ENCODE measurements at places on chromosomes 6 and 20. TPM values are rescaled to one million over a fixed set of nuclear protein-coding genes. Genes with fewer than 3 reads are reported as not detected.

GRCh38 chr6:131163886-131164285 is 28.6 kb downstream of the AKAP7 start:
- no peak for DNase-seq

Gene KIF25
- not detected for total RNA-seq

DNA sequence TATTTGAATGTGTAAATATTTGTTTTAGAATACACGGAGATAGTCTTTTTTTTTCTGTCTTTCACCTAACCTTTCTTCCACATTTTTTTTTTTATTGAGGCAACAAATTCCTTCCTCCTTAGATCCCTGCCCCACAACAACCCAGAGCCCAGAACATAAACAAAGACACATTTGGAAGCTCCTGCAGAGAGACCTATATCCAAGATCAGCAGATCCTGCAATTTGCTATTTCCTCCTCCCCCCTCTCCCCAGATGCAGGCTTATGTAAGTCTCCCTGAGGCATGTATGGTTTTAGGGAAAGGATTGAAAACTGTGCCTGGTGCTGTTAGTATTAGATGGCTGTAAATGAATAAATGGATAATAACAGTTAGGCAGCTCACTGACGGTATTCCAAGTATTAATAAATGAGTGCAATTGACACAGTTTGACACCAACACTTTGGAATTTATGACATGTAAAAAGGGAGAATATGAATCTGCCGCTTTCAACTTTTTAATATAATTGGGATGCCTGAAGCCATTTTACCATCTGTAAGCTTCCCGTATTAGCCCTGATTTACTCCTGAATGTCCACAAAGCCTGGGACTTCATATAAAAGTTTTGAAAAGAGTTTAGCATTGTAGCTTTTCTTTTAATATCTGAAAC is 608.3 kb upstream of the CITED2 start:
- DNase-seq, result no peak

DNA sequence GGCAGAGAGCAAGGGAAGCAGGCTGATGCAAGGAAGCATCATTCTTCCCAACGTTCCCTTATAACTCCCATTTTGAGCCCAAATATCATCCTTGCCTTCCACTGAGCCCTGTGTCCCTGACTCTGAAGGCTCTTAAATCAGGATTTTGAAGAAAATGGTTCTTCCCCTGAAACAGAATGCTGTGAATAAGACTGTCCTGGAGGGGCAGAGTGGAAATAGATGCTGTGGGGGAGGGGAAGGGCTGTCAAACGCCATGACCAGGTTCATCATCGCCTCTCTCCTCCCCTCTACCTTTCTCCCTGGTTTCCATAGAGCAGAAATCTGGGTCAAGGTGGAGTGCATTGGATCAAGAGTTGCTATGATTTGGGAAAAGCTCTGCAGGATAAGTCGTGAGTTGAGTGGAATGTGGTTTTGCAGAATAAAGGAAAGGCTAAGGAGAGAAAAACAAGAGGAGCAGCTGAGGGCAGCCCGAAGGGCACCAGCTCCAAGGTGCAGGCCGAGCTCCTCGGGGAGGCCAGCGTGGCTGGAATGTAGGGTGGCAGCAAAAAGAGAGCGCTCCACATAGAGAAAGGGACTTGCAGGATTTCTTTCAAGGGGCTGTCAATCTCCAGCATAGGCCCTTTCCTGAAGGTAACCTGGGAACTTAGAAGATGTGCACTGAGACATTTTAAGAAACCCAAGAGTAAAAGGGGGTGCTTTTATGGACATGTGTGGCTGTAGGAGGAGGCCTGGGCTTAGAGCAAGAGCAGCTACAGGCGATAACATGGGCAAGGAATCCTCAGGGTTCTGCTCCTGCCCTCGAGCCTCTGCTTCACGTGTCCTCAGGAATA is 120.8 kb upstream of the CDYL start:
- DNase-seq, result no peak

GRCh38 chr20:21519136-21519584 is 5.3 kb upstream of the NKX2-2 start:
- no peak for DNase-seq

DNA sequence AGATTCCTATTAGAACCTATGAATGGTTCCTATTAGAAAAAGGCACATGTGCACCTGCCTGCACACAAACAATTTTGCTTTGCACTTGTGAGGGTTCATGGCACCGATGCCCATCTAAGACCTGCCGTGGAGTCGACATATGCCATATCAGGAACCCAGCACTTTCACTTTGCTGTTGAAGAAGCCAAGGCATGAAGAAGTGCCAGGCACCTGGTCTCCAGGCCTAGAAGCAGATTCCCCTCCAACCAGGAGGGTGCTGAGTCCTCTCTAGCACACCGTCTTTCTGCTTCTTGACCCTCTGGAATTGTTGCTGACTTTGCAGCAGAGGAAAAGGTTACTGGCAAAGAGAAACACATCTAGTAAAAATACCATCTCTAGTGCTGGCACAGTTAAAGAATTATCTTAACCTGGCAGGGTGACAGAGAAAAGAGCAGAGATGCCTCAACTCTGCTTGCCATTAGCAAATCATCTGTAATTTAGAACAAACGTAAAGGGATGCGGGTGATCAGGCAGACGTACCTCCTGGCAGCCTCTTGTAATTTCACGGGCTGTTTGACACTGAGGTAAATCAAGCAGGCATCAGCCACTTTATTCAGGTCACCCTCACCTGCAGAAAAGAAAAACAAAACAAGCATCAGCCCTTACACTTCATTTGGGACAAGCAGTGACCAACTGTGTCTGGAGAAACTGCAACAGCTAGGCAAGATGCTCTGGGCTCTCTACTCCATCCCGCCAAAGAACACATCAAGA is 37.2 kb downstream of the TTI1 start:
- no peak for DNase-seq

- peak; percentile 80 for DNase-seq
These were observed 14.9 kb downstream of the CST3 start for GRCh38 chr20:23622839-23623343.

DNA sequence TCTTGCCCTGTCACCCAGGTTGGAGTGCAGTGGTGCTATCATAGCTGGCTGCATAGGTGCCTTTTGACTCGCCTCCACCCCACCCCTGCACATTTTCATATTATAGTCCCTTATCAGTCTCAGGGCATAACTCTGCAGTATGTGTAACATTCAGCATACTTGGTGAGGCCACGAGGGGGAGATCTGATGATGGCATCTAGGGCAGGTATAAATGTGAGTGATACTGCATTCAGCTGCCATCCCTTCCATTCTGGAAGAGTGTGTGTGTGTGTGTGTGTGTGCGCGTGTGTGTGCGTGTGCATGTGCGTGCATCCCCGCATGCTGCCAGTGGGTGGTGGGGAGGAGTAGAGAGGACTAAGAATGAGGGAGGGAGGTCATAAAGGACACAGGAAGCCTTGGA is 81.4 kb downstream of the JARID2 start:
- DNase-seq, result no peak

DNA sequence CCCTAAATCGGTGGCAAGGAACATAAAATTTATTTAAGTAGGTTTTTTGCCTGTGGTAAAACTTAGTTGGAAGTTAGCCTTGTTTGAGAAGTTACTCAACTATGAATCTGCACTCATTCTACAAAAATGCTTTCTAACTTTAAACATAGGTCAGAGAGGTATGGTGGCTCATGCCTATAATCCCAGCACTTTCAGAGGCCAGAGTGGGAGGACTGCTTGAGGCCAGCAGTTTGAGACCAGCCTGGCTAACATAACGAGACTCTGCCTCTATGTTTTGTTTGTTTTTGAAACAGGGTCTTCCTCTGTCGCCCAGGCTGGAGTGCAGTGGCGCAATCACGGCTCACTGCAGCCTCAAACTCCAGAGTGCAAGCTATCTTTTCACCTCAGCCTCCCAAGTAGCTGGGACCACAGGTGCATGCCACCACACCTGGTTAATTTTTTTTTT is 16.2 kb downstream of the USP49 start:
- DNase-seq, result no peak

Gene AGER
- total RNA-seq, result 8.1 TPM

Gene NKX2-2
- total RNA-seq, result not detected

Gene BTN1A1
- total RNA-seq, result not detected

DNA sequence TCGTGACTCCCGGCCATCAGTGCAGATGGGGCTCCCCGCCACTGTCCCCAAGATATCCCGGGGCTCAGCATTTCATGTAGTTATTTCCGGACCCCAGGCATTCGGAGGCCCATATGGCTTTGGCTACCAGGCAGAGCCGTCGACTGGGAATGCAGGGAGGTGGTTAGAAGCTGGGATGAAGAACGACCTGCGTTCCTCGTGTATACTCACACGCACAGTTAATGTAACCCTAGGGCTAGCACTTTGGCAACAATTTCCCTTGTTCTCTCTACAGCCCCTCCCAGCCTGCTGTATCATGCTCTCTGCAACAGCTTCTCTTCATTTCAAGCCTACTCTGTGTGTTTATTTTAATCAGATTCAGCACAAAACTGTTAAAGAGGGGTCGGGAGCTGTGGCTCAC is 240.4 kb downstream of the MYLK4 start:
- no peak for DNase-seq

DNA sequence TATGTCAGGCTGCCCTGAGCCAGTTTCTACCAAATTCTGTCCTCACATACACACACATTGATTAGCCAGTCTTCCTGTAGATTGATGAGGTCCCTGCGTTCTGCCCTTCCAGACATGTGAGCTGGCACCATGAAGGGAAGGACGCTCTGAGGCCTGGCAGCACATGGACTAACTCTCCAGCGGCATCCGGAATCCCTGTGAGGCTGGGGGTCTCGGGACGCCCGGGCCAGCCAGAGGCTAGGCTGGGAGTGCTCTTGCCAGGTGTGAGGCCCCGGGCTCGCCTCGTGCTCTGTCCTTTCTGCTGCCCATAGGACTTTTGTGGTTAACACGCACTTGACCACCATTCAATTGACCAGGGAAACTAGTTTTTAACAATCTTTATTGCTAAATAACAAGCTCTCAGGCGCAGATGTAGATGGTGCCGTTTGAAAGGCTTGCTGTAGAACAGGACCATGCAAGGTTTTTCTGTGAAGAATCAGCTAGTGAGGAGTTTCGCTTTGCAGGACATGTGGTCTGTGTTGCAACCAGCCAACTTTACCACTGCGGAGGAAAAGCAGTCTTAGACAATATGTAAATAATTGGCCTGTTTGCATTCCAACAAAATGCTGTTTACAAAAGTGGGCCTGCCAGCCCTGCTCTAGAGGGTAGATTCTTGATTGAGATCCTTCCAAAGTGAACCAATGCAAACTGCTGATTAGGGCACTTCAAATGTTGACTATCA is 29.3 kb downstream of the FOXF2 start:
- DNase-seq, result no peak

GRCh38 chr6:28161410-28162079 is 19.9 kb downstream of the ZKSCAN8 start:
- DNase-seq, result peak; percentile 86

DNA sequence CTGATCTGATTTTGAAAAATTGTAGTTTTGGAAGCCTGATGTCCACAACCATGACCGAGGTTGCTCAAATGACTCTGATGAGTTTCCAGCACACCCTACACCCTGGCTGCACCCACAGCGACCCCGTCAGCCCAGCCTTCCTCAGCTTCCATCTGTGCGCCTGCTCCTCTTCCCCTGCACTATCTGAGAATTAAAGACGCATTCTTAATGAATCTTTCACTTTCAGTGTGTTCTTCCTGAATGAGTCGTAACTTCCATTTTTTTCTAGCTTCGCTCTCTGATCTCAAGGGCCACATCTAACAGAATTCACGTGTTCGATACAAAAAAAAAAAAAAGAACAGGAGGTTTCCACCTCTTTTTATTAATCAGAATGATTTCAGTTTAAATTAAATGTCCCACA is 21.3 kb upstream of the RREB1 start:
- DNase-seq, result peak; percentile 55

Gene ANKS1A
- total RNA-seq, result 38.8 TPM

DNA sequence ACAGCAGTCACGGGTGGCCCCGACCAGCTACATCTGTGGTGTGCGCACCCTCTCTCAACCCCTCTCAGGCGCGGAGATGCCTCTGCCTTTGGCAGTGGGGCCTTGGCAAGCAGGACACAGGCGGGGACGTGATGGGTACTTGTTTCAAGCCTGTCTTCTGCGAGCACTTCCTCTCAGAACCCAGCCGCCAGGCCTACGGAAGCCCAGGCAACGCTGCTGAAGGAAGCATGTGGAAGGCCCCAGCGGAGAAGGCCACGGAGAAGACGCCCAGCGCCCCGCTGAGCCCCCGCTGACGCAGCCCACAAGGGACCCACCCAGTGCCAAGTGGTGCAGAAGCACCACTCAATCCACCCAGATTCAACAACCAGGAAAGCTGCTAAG is 13.0 kb downstream of the SERPINB6 start:
- DNase-seq, result no peak

Gene PTGIS
- 104 TPM for total RNA-seq

- no peak for DNase-seq
These were observed 38.9 kb downstream of the BMP5 start for GRCh38 chr6:55836481-55836880.

Gene SNAP91
- total RNA-seq, result 3.1 TPM

- no peak for DNase-seq
These were observed 489.8 kb upstream of the MANEA start for GRCh38 chr6:95087394-95088097.

Gene CLVS2
- total RNA-seq, result not detected

- no peak for DNase-seq
These were observed 27.6 kb downstream of the NCOA5 start for GRCh38 chr20:46062151-46062550.

DNA sequence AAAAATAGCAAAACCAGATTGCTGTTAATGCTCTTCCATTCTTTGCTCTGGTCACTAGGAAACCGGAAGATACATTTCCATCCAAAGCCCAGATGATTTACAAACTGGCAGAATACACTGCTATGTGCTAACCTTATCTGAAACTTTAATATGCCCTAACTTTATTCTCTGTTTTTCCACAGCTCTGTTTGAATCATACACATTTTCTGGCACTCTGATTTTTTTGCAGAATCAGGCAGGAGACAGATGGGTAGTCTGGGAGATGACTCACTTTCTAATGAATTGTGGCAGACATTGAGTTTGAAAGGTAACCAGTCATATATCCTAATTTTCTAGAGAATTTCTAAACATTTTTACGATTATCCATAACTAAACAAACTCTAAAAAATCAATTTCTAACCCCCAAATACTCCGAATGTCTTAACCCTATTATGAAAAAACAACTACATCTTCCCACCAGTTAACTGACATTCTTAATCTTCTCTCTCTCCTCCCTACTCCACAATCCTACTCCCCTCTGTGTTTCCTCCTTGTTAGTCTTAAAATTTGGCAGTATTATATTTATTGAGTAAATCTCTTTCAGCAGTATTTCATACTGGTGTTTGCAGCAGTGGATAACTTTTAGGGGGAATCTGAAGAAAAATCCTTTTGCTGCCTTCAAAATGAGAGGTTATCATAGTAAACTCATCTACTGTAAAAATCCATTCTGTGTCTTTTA is 63.5 kb downstream of the MAN1A1 start:
- DNase-seq, result no peak

Gene PPP1R3D
- 5.1 TPM for total RNA-seq

DNA sequence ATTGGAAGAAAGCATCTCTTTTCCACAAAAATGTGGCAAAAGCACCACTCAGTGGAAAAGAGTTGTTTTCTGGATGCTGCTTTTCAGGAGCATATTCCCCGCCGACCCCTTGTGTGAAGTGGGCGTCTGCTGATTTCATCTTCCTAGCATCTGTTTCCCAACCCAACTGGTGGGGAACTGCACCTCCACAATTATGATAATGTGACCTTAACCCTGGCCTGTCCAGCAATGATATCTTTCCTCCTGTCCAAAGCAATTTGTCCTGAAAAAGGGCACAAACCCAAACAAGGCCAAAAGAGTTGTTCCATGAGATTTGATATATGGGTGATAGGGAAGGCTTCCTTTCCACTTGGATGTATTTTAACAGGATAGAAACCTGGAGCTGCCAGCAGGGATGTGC is 7.3 kb upstream of the SMIM8 start:
- DNase-seq, result no peak

Gene SFT2D1
- total RNA-seq, result 34.4 TPM

- DNase-seq, result peak; percentile 42
These were observed 380.1 kb upstream of the SULF2 start for GRCh38 chr20:48165401-48165685.

All from ovary (tissue), 10 donors.